Hematopoietic multipotent progenitor cell treated with erythropoietin and hydrocortisone succinate and interleukin-3 and kit ligand, for 8 days (in vitro differentiated cells): ENCODE measurements at places on chromosomes 3 and 15.

DNA sequence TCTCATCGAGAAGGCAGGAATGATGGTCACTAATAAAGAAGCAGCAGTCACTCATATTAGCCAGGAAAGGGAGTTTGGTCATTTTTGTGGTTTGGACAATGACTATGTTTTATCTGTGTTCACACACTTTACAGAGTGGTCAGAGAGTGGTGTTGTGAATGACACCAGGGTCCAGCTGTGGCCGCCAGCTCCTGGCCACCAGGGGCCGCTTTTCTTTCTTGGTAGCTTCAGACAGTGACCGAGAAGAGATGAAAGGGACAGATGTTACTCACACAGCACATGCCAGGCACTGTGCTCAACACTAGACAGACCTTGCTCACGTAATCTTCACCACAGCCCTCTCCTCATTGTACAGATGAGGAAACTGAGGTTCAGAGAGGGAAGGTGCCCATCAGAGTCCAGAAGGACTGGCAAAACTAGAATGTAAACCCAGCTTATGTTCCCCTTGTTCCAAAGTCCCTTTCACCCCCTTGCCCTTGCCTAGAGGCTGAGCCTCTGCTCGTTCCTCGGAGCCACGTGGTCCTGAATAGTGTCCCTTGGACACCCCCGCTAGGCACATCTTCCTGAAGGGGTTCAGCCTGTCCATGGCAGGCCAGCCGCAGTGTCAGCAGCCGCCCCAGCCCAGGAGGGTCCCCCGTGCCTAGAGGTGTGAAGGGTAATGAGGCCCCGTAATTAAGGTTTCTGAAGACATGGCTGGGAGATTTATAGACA, 55.6 kb downstream of the CYP11A1 start:
- no peak for DNase-seq

- DNase-seq: no peak
These were observed 203.8 kb downstream of the RPLP1 start for GRCh38 chr15:69656271-69657030.

GRCh38 chr3:180640987-180641386, 38.3 kb downstream of the CCDC39 start:
- no peak for DNase-seq

DNA sequence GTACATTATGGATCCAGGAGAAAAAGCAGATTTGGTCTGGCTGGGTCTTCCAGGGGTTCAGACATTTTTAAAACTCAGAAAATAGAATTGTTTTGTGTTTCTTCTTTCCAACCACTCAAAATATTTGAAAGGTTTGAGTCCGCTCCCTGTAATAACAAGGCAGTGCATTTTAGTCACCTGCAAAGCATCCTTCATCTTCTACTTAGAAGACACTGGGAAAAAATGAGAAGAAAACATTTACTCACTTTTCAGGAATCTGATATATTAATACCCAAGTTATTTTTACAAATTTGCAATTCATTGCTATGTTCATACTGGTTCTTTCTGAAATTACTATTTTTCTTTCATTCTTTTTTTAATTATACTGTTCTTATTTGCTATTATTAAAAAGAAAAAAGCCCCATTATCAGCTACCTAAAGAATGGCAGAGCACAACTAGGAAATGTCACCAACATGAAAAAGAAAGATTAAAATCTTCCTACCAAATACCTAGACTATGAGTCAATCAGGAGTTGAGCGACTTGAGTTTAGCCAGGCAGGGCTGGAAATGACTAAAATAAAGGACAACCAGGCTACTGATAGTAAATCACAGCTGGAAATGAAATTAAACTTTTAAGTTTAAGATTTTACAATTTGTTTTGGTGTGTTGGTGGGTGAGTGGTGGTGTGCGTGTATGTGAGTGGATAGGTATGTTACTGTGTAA, 280.3 kb upstream of the THBS1 start:
- DNase-seq: no peak

- no peak for DNase-seq
These were observed 182.3 kb upstream of the LPP start for GRCh38 chr3:187971629-187972028.

GRCh38 chr3:138049157-138049919, 39.4 kb downstream of the CLDN18 start:
- DNase-seq: no peak

GRCh38 chr15:89167267-89168176, 53.9 kb downstream of the RLBP1 start:
- peak; percentile 39 for DNase-seq

GRCh38 chr15:99104788-99105513, at the start of gene SYNM:
TSS of gene SYNM (plus strand) at chr15:99105080. CDS start at chr15:99105200, 120 bp downstream.
- peak; percentile 49 for DNase-seq

GRCh38 chr3:156400062-156400461, 154.9 kb downstream of the SSR3 start:
- no peak for DNase-seq

GRCh38 chr3:23971684-23972083, 26.6 kb downstream of the NR1D2 start:
- DNase-seq: no peak

GRCh38 chr3:126667631-126668449, 12.9 kb upstream of the TXNRD3 start:
- no peak for DNase-seq

GRCh38 chr15:71943806-71944205, 133.5 kb downstream of the NR2E3 start:
- no peak for DNase-seq

DNA sequence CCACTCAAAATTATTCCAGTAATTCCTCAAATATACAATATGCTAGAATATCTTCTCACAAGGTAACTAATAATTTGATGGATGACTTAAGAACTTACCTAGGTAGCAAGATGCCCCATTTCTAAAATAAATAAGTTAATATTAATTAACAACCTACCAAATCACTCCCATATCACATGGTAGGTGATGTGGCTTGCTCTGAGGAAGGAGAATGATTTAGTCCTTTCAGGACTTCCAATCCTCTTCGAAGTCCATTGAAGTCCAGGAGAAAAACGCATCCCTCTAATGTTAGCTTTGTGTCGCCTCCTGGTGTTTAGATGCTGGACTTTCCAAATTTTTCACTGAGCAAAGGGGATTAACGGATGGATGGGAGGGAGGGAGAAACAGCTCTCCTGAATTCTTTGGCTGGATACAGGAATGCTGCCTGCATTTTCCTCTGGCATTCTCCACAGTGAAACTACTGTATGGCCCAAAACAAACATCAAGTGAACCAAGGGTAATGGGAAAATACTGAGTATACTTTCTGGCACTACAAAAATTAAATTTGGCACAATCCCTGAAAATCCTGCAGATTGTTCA, 58.6 kb downstream of the PRICKLE2 start:
- DNase-seq: no peak

DNA sequence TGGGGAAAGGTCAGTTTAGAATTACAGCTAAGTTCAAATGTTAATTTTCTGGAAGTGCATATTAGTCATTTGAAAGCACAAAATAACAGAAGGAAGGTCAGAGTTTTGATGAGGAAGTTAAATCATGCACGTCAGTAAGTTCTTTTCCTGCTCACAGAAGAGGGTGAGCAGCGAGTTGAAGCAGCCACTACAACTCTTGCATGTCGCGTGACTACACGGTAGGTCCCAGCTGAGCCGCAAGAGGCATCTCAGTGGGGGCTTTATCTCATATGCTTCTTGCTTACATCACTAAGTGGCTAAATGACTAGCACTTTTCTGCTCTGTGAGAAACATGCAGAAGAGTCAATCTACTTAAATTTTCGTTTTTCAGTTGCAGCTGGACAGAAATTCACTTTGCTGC, 21.3 kb upstream of the SEC62 start:
- DNase-seq: peak; percentile 90

DNA sequence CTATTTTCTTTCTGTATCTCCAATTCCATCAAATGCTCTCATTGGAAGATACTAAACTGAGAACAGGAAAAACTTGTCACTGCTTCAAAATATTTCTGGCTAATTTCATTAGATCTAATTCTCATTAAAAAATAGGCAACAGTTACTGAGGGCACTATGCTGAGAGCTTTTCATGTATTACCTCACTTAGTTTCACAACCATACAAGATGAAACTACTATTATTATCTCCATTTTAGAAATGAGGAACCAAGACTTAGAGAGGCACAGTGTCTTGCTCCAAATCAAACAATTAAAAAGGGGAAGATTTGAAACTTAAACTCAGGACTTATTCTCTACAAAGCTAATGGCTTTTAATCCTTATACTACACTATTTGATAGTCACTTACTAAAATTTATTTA, 7.2 kb upstream of the OTOL1 start:
- DNase-seq: no peak
